ENCODE measurements at places on chromosomes 1 and 21. TPM values are rescaled to one million over a fixed set of nuclear protein-coding genes. Genes with fewer than 3 reads are reported as not detected.
A peak's percentile ranks its signal among the peaks of the same experiment; 100 is the strongest.

GRCh38 chr1:60581455-60582220 lies 500.7 kb upstream of the NFIA start:
- H3K27me3 ChIP-seq = no peaks in the 10 kb centered on the region
- peaks cover 4% of the 10 kb centered on the region for H3K4me1 ChIP-seq
- H3K4me3 ChIP-seq = no peak overlapping the region
- no peak for DNase-seq
- H3K27ac ChIP-seq = no peak overlapping the region

- no peaks in the 10 kb centered on the region for H3K27me3 ChIP-seq
- peaks cover 26% of the 10 kb centered on the region for H3K4me1 ChIP-seq
- H3K27ac ChIP-seq = peak overlapping the region; percentile 92
- H3K4me3 ChIP-seq = peak overlapping the region; percentile 88
These were observed 509 bp downstream of the GDAP2 start for GRCh38 chr1:117928881-117929342.

Gene PRDM2
- total RNA-seq = 47.7 TPM

- no peaks in the 10 kb centered on the region for H3K27me3 ChIP-seq
- no peak for DNase-seq
- peaks cover 2% of the 10 kb centered on the region for H3K4me1 ChIP-seq
- H3K27ac ChIP-seq = no peak overlapping the region
These were observed 72.2 kb downstream of the NME7 start for GRCh38 chr1:169295425-169295824.

Gene COL8A2
- 0.18 TPM for total RNA-seq

- H3K27ac ChIP-seq = peak overlapping the region; percentile 84
- H3K27me3 ChIP-seq = no peaks in the 10 kb centered on the region
- H3K4me3 ChIP-seq = peak overlapping the region; percentile 54
- no peak for DNase-seq
- peaks cover 33% of the 10 kb centered on the region for H3K4me1 ChIP-seq
These were observed 4.0 kb upstream of the IFI16 start for GRCh38 chr1:159005676-159006075.

Gene AP4B1
- total RNA-seq = 23.4 TPM

DNA sequence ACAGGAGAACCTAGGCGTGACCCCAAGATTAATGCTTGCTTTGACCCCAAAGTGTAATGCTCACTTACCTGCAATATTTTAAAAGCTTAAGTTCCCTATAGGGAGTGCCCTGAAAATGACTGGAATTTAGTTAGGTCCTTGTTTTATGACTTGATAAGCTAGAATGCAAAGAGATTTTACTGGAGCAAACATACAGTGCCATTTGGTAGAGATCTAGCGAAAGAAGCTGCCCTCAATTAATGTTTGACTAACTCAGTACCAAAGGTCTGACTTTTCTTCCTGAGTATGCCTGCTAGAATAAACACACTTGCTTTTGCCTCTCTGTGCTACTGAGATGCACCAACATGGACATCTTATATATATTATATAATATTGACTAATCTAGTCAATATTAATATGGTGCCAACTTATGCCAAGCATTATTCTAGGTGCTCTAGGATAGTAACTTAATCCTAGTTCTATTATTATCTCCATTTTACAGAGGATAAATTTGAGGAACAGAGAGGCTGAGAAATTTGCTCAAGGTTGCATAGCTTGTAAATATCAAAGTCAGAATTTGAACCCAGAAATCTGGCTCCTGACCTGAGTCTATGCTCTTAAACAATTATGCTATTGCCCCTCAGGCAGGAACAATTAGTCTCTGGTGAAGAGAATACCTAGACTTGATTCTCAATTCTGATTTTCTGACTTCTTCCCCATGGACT lies 18.2 kb downstream of the S100A10 start:
- H3K27me3 ChIP-seq = no peaks in the 10 kb centered on the region
- H3K27ac ChIP-seq = peak overlapping the region; percentile 33

DNA sequence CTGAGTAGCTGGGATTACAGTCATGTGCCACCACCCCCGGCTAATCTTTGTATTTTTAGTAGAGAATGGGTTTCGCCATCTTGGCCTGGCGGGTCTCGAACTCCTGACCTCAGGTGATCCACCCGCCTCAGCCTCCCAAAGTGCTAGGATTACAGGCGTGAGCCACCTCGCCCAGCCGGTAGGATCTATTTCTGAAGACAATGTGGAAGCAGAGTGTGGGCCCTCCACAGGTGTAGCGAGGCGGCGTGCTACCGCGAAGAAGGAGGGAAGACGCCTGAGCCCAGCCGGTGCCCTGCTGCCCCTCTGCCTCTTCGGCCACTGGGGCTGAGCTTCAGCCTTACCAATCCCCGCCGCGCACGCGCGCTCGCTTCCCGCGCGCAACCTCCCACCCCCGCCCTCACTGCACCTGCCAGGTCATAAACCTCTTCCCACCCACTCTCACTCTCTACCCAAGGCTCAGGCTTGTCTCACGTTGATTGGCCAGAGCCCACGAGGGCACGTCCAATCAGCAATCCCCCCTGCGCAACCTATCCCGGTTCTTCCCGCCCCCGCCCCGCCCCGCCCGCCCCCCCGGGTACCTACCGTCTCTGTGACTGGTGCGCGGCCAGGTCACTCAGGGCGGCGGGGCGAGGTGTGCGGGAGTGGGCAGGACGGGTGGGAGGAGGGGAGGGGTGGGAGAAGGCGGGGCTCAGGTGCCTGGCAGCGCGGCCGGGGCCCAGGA lies 409 bp upstream of the HOOK1 start:
- no peak overlapping the region for H3K4me3 ChIP-seq
- H3K36me3 ChIP-seq = no peaks in the 10 kb centered on the region
- no peaks in the 10 kb centered on the region for H3K27me3 ChIP-seq

GRCh38 chr1:178529364-178530036 lies 16.6 kb downstream of the TEX35 start:
- H3K36me3 ChIP-seq = no peaks in the 10 kb centered on the region
- H3K4me1 ChIP-seq = no peaks in the 10 kb centered on the region
- no peak overlapping the region for H3K27ac ChIP-seq
- no peak overlapping the region for H3K4me3 ChIP-seq
- DNase-seq = no peak
- no peaks in the 10 kb centered on the region for H3K27me3 ChIP-seq

DNA sequence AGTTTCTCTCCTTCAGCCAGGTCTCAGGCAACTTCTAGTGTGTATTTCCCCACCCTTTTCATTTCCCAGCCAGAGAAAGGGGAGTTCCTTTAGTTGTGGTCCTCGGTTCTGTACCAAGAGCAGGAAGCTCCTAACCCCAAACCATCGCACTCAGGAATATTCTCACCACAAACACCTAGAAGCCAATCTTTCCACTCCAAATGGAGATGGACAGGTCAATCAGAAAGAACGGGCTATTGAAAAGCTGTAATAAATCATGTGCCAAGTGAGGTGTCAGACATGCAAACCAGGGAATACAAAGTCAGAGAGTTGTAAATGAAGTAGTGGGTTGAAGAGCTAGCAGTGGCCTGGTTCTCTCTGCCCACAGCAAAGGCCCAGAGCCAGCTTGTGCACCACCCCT lies 77.2 kb downstream of the KCNN3 start:
- no peaks in the 10 kb centered on the region for H3K36me3 ChIP-seq
- DNase-seq = no peak
- peaks cover 1% of the 10 kb centered on the region for H3K4me1 ChIP-seq
- H3K27me3 ChIP-seq = peaks cover 40% of the 10 kb centered on the region
- H3K4me3 ChIP-seq = no peak overlapping the region
- H3K27ac ChIP-seq = no peak overlapping the region

DNA sequence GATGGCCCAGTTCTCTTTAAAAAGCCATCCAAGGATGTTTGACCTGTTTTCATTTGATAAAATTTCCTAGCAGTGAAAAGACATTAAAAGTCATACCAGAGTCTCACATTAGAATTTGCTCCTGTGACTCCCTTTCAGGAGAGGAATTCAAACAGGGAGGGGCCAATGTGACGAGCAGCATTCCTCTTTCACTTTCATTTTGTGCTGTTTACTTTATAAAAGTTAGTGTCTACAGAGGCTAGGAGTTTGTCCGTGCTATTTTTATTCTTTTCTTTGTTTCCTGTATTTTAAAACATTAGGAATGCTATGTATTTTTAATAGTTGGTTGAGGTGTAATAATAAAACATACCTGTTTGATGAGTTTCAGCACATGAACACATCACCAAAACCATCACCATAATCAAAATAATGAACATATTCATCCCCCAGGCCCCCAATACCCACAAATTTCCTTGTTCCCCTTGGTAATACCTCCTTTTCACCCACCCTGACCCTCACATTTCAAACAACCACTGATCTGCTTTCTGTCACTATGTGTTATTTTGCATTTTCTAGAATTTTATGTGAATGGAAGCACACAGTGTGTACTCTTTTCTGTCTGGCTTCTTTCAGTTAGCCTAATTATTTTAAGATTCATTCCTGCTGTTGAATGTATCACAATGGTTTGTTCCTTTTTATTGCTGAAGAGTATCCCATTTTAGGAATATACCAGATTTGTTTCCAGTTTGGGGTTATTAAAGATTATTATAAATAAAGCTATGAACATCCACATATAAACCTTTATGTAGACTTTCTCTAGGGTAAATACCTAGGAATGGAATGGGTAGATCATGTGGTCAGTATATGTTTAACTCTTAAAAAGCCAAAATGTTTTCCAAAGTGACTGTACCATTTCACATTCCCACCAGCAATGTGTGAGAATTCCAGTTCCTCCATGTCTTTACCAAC lies 129.5 kb downstream of the TENT5C start:
- H3K27ac ChIP-seq = peak overlapping the region; percentile 62
- H3K4me1 ChIP-seq = peaks cover 25% of the 10 kb centered on the region
- H3K4me3 ChIP-seq = no peak overlapping the region
- no peaks in the 10 kb centered on the region for H3K27me3 ChIP-seq
- no peak for DNase-seq
